Hematopoietic multipotent progenitor cell treated with erythropoietin and hydrocortisone succinate and interleukin-3 and kit ligand, for 6 days (in vitro differentiated cells): ENCODE measurements at places on chromosomes 6 and 20.

DNA sequence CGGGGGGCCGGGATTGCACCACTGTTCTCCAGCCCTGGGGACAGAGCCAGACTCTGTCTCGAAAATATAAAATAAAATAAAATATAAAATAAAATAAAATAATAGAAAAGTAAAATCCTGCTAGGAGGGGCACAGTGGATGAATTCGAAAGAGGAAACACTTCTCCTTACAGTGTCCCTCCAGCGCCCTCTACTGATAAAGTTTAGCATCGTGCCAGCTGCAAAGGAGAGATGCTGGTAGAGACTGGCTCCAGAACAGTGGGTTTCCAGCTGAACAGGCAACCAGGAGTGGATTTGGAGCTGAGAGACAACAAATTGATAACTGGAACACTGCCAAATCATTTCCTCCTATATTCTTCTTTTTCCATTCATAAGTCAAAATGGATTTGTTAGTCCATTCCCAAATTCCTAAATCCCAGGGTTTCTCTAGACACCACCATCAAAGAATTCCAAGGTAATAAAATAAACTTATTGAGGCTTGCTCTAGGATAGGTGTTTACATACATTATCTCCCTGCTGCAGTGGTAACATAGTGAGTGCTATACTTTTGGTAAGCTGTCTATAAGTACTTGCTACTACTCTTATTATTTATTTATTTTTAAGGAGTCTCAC is 31.7 kb upstream of the TBPL1 start:
- DNase-seq: peak; percentile 91

DNA sequence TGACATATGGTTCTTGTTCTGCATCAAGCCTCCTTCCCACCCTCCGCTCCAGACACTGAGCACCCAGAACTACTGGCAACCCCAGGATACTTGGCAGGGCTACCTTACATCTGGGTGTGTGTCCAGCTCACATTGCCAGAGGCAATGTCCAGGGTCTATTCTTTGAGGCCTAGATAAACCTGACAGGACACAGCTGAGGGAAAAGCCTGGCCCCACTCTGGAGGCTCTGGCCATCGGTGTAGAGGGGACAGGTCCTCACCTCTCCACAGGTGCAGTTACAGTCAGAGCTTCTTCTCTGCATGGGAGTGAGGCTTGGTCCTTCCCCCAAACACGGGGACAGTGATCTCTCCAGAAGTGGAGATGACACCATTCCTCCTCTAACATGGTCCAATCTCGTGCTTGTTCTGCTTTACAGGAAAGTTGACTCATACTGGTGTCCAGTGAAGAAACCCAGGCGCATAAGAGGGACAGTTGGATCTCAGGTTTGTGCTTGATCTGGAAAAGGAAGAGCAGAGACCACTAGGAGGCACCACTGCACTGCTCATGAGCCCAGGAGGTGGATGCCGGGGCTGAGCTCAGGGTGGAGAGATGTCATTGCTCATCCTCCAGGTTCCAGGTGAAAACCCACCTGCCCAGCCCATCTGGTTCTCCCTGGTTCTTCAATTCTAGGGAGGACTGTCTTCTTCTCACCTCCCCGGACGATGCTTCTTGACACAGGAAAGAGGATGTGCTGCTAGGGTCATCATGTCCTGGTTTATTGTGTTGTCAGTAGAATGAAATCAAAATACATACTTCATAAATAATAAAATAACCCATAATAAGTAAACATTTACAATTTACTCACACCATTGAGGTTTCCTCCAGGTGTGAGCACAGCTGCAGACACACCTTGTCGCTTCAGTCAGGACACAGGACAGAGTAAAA is 14.7 kb downstream of the HLA-F start:
- DNase-seq: peak; percentile 84

GRCh38 chr6:168180548-168181011 is 101.6 kb upstream of the FRMD1 start:
- no peak for DNase-seq

GRCh38 chr6:36862164-36862847 is 12.3 kb downstream of the PPIL1 start:
- peak; percentile 91 for DNase-seq

DNA sequence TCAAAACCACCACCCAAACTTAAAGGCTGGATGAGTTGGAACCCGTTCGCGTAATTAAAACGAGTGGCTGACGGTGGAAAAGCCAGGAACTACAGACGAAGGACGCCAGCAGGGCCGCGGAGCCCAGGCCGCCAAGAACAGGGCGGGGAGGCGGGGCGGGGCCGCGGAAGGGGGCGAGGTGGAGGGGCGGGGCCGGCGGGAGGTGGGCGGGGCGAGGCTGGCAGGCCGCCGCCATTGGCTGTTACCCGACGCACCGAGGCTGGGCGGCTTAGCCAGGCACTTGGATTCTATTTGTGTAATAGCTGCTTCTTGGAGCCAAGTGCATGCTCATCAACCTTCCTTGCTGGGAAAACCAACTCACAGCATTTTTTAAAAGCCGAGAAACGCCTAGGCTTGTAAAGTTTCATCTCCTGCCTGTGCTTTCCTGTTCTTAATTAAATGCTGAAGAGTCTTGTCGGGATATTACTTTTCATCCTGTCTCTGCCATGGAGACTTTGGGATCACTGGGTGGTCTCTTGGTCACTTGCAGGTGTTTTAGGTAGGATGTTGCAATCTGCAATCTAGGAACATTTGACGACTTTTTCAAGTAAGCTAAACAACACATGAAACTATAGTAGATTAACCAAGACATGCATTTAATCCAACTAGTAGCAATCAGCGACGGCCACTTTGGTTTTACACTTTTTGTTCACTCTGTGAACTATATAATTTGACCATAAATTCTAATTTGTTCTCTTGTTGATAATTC is 245.0 kb downstream of the ARID1B start:
- peak; percentile 92 for DNase-seq

DNA sequence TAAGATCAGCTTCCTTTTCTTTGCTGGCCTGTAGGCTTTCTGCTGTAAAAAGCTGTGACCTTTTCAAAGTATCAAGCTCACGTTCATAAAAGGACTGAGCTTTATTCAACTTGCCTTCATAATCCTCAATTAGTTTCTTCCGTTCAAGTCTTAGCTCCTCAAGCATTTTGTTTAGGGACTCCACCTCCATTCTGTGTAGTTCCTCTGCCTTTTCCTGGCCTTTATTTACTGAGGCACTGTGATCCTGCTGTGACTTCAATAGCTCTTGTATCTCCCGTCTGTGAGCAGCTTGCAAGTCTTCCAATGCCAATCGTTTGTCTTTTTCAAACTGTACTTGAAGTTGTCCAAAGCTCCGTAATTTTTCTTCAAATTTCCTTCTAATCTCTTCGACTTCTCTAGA is 54.4 kb downstream of the FAM184A start:
- DNase-seq: no peak

- no peak for DNase-seq
Measured at GRCh38 chr6:116876635-116877611, at the start of gene RFX6. Gene RFX6 (plus strand): TSS chr6:116877242. CDS start chr6:116877276, 34 bp downstream.

DNA sequence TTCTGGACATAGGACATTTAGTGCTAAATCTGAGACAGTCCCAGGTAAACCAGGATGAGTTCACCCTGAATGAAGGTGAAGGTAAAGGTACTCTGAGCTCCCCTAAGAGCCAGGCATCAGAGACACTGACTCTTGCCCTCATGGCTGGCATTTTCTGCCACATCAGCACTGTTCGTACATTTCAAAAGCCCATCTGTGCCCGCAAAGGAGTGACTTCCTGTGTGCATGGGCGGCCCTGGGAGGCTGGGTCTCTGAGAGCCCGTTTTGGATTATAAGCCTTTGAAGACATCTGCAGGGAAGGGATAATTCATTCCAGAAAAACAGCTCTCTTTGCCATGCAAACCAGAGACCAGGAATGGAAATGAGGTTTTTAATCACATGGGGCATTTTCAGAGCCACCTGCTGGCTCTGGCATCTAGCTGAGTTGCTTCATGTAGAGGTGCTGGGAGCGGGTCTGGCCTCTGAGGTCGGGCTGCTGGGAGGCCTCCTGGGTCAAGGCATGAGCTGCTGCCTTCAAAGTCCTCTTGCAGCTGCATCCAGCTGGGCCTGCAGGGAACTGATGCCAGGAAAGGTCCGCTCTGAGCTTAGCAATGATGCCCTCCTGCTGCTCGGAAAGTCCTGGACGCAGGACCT is 348.3 kb downstream of the DHX35 start:
- no peak for DNase-seq

DNA sequence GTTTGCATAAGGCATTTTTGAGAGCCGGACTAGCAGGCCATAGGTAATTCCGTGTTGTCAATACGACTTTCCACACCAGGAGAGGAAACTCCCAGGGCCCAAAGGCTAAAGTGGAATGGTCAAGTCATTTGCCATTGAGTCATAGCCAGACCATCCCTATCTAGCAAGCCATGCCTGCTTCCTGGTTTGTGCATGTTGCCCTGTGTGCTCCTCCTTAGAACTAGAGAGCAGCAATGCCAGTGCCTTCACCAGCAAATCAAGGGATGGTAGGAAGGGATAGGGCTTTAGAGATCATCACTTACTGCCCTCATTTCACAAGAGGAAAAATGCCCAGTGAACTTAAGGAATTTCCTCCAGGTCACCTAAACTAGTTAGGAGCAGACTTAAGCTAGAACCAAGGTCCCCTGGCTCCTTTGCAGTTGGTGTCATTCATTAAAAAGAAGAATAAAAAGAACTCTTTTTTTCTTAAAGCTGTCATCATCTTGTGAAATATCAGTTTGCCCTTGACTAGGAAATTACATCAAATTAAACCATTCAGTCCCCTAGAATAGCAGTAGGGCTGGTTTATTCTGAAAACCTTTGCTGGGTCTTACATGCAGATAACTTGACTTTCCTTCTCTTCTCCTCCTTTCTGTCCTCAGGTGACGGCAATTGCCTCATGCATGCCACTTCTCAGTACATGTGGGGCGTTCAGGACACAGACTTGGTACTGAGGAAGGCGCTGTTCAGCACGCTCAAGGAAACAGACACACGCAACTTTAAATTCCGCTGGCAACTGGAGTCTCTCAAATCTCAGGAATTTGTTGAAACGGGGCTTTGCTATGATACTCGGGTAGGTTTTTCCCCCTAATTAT is 7.4 kb downstream of the TNFAIP3 start:
- no peak for DNase-seq

- no peak for DNase-seq
Measured at GRCh38 chr6:55388211-55388610, 60.9 kb downstream of the GFRAL start.

DNA sequence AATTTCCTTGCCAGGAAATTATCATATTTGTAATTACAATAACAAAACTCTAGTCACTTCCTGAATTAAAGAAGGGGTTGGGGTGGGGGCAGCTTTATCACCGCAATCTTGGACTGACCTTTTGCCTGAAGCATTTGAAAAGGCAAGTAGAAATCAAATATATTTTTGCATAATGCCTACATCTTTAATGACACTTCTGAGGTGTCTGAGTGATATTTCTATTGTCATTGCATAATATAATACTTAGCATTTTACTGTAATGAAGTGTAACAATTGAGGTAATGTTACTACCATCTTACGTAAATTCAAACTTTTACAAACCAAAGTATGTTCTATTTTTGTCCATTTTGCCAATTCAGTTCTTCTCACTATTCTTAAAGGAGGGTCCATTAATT is 65.2 kb downstream of the SYNE1 start:
- DNase-seq: no peak

DNA sequence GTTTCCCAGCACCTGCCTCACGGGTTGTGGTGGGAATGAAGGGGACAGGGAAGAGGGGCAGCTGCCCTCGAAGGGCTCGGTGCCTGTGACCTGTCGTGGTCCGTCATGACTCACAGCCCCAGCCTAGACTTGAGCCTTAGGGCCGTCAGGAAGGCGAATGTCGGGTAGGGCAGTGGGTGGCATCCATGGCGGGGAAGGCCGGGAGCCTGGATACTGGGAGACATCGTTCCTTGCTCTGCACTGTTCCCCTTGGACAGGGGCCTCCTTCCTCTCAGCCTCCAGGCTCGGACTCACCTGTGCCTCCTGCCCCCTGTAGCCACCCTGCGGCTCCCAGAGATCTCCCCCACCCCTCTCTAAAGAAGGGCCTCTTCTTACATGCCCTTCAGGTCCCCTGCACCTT is 52.2 kb upstream of the APCDD1L start:
- DNase-seq: no peak

GRCh38 chr6:96861588-96861987 is 24.3 kb upstream of the GPR63 start:
- DNase-seq: no peak

- DNase-seq: no peak
Measured at GRCh38 chr6:11614534-11615213, 77.1 kb downstream of the TMEM170B start.

- DNase-seq: no peak
Measured at GRCh38 chr20:32871627-32872160, 13.0 kb downstream of the EFCAB8 start.

DNA sequence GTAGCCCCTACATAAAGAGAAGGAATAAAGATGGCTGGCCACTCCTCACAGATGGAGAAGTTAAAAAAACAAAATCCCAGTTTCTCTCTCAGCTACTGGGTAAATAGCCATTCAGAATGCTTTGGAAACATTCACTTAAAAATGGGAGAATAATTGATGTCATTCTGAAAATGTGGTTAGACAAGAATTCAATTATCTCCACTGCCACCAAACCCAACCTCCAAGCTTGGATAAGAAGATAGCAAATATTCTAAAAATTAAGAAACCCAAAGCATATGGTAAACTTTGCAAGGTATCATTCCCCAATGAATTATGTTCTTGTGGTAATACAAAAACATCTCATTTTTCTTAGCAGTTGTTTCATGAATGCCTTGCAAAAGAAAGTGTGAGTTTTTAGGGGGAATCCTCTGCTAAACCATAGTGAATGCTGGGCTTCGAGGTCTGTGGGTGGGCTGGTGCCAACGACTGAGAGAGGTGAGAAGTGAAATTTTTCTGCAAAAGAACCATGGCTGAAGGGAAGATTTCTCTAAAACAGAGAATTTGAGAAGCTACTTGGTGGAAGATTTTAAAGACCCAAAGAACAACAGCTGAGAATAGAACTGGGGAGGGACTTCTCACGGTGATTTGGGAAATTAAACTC is 497.9 kb upstream of the JARID2 start:
- DNase-seq: peak; percentile 24

GRCh38 chr6:149340200-149340599 is 22.7 kb downstream of the TAB2 start:
- DNase-seq: no peak

DNA sequence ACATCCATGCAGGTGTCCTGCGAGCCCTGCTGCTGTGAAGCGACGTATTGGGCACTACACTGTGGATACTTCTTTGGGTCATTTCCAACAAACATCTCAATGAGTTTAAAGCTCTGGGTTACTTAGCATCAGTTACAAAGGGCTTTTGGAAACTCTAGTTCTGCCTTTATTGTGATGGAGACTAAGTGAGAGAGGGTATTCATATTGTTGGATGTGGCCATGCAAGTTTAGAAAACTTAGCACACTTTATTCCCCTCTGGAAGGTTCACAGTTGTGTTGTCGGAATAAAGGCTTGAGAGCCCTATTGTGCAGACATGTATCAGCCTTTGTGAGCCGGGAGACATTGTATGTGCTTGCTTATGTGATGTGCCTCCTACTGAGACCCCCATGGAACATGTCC is 22.1 kb downstream of the DUSP22 start:
- no peak for DNase-seq

- DNase-seq: no peak
Measured at GRCh38 chr20:4244700-4245485, 229.5 kb upstream of the RNF24 start.

GRCh38 chr6:35262596-35262995 is 3.1 kb downstream of the ZNF76 start:
- no peak for DNase-seq

- no peak for DNase-seq
Measured at GRCh38 chr20:20095114-20095872, 43.0 kb downstream of the CFAP61 start.
